Frontal cortex (tissue), 4 donors: ENCODE measurements at places on chromosomes 4 and X.

- no peak for DNase-seq
These were observed 89.2 kb downstream of the DACH2 start for GRCh38 chrX:86237482-86237881.

DNA sequence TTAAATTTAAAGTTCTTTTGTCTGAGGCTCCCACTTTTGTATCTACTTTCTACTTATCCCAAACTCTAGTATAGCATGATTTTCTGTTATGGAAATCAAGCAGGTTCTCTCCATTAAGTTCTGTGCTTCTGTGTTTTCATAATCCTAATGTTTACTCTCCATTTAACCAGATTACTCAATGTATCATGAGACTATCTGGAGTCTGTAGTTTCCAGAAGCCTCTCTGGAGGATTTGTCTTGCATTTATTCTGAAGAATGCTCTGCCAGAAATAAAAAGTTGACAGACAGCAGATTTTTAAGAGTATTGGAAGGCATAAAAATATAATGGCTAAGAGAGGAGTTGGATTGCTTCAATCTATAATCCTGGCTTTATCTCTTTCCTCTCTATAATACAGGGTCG is 39.2 kb upstream of the PLS3 start:
- no peak for DNase-seq

DNA sequence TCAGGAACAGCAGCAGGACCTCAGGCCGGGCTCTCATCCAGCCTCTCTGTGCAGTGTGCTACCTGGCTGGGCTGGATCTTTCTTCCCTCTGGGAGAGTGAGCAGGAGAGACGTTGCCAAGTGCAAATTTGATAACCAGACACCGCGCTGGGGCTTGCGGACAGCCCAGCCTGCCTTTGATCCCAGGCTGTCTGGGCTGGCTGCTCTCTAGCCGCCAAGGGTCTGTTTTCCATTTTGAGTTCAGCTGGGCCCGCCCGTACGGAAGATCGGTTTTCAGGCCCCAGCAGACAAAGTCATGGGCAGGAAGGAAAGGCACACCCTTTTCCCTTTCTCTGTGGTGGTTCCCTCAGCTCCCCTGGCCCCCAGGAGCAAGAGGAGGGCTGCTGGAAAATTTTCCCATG is 90.2 kb downstream of the CPZ start:
- DNase-seq, result no peak

- no peak for DNase-seq
These were observed 118.7 kb downstream of the TSPAN5 start for GRCh38 chr4:98539741-98540140.

DNA sequence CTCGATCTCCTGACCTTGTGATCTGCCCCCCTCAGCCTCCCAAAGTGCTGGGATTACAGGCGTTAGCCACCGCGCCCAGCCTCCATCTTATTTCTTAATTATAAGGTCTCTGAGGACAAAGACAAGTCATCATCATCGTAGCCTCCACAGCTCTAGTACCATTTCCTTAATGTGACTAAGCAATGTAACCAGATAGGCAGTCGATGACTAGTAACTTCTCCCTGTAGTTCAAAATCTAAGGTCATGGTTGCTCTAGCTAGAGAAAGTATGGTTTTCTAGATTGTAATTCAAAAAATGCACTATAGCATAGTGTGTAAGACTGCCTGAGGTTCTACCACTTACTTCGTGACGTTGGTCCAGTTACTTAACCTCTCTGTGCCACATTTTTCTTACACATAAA is 6.9 kb downstream of the SLC39A8 start:
- DNase-seq, result no peak
